ENCODE measurements at places on chromosomes 1 and 21.

DNA sequence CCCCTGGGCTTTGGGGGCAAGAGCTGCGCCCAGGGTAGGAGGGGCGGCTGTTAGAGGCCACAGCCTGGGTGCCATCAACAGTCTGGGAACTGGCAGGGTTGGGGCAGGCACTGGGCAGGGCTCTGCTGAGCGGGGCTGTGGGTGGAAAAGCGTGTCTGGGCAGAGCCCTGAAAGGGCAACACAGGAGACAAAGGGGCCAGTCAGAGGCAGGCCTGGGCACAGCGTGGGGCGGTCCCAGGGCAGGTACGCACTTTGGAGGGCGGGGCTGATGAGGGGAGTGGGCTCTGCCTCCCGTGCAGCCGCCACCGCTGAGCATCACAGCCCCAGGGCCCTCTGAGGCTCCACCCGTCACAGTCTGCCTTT, 13.9 kb downstream of the CELSR2 start:
- no peak for DNase-seq

GRCh38 chr1:21115098-21115760, 61.5 kb downstream of the EIF4G3 start:
- no peak for DNase-seq

- no peak for DNase-seq
Observed at GRCh38 chr21:38531591-38531990, 33.3 kb upstream of the ERG start.

DNA sequence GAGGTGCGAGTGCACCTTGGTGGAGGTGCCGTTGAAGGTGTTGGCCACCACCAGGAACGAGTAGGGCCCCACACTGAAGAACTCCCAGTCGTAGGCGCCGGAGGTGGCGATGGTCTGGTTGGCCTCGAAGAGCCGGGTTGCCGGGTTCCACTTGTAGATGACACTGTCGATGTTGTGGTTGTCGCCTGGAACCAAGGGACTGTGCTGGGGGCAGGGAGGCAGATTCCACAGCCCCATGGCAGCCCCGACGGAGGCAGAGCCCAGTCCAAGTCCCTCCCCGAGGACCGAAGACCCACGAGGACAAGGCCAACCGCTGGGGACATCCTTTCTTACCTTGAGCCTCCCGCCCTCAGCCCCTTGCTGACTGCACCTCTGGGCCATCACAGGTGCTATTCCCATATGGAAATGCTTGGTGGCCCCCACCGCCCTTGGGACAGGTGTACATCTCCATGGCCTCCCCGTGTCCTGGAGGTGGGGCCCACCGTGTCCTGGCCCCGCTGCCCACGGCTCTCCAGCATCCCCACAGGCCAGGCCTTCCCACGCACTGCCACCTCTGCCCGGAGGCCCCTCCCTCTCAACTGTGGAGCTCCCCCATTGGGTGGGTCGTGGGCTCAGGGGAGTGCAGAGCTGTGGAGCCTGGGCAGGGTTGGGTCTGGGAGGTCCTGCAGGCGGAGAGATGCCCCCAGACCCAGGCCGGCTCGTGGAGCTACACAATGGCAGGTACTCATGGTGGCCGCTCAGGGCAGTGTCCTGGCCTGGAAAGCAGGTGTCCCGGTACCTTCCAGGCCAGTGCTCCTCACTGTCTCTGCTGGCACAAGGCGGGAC, 17.9 kb downstream of the KRTAP10-1 start:
- DNase-seq: no peak

DNA sequence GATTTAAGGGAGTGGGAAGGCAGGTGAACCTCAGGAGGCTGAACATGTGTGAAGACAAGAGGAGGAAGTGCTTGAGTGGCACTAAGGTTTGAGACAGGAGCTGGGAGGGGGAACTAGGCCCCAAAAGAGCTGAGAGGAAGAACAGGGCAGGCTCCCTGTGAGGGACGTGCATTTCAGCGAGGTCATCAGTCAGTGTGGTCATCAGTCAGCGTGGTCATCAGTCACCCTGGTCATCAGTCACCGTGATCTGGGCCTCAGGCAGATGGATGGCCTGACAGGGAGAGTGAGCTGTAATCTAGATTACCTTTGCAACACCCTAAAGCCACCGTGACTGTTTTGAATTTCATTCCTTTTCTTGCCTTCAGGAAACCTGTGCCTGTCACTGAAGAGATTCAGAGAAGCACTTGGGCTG, 29.1 kb downstream of the VTCN1 start:
- DNase-seq: no peak

- no peak for DNase-seq
Observed at GRCh38 chr1:219927298-219927955, 930 bp downstream of the SLC30A10 start.

DNA sequence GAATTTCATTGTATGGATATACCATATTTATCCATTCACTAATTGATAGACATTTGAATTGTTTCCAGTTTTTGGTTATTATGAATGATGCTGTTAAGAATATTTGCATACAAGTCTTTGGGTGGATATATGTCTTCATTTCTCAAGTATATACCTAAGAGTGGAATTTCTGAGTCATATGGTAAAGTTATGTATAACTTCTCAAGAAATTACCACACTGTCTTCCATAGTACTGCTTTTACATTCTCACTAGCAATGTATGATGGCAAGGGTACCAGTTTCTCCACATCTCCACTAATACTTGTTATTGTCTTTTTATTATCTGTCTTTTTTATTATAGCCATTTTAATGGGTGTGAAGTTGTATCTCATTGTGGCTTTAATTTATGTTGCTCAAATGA, 74.6 kb upstream of the TENT5C start:
- DNase-seq: no peak

DNA sequence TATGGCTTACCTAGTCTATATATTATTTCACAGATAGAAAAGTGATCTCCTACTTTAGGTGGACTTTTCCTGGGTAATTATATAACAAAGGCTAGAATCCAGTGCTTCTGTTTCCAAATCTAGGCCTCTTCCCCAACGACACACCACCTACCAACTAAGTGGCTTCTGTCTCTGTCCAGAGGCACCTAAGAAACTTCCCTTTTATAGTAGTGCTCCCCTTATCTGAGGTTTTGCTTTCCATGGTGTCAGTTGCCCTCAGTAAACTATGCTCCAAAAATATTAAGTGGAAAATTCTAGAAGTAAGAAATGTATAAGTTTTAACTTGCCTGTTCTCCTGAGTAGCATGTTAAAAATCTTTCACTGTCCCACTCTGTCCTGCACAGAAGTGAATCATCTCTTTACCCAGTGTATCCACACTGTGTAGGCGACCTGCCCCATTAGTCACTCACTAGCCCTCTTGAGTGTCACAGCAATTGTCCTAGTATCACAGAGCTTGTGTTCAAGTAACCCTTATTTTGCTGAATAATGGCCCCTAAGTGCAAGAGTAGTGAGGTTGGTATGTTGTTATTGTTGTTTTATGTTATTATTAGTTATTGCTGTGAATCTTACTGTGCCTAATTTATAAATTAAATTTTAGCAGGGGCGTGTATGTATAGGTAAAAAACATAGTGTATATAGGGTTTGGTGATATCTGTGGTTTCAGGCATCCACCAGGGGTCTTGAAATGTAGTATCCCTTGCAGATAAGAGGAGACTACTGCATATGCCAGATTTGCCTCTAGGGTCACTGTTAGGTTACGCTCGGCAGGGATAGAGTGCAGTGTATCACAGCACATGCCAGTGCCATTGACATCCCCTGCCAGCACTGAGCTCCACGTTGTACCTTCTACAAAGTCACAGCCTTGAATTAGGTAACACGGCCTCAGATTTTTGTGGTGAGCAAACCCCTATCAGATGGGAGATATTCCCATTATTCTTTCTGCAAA, 14.7 kb upstream of the CD53 start:
- no peak for DNase-seq

DNA sequence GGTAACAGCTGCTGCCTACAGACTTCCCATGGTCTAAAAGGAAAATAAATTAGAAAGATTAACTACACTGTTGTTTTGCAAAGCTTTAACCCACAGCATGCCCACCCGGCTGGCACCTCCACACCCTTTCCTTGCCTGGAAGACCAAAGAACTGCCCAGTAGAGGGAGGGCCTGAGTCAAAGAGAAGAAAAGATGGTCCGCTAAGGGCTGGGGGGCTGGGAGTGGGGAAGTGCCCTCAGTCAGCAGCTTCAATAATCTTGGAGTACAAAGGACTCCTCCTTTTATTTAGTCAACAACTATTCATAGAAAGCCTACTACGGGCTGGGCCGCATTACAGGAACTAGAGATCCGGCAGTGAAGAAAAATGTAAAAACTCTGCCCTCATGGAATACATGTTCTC, 40.6 kb downstream of the ERI3 start:
- DNase-seq: no peak
